ENCODE measurements at places on chromosomes 7 and 10. TPM values are rescaled to one million over a fixed set of nuclear protein-coding genes. Genes with fewer than 3 reads are reported as not detected.

CYP2C19 gene
- 1.5 TPM for total RNA-seq

LBX1 gene
- not detected for total RNA-seq

HMX2 gene
- 0.24 TPM for total RNA-seq

PYROXD2 gene
- 6.3 TPM for total RNA-seq

CD36 gene
- total RNA-seq = 34.4 TPM

HYAL4 gene
- not detected for total RNA-seq

LYZL1 gene
- not detected for total RNA-seq

DNA sequence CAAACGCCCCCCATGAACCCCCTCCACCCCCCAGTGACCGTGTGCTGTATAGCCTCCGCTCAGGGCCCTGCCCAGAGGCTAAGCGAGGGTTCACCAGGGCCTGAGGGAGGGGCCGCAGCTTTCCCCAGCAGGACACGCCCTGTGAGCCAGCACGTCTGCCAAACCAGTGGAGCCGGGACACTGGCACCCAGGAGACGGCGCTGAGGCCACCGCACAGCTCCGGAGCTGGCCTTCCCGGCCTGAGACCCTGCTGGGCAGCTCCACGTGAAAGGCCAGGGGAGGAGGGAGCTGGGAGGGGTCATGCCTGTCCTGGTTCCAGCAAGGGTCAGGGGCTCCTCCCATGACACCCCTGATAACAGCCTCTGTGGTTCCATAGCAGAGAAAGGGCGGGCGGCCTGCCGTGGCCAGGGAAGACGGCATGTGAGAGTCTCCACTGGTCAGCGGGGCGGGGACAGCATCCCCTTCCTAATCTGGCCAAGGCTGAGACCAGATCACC, 278.3 kb downstream of the ELFN1 start:
- DNase-seq = no peak

DNA sequence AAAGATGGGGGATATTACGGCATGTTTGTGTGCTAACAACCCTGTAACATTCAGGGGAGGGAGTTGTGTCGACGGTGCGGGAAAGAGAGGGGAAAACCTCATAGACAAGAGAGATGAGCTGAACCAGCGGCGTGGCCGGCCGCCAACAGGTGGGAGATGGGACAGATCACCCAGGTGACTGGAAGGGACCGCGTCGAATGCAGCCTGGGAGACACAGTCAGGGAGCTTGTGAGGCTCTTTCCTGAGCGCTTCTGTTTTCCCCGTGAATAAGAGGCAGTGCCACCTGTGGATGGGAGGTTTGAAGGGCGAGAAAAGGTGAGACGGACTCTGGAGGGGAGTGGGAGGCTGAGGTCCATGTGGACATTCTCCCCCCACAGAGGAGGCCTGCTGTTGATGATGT, 9.9 kb upstream of the PRKAG2 start:
- DNase-seq = no peak

GRCh38 chr10:45657033-45657926, 15.3 kb downstream of the ZFAND4 start:
- DNase-seq = no peak

- DNase-seq = peak; percentile 73
Measured at GRCh38 chr10:108544500-108545120, 1378.7 kb downstream of the XPNPEP1 start.

- DNase-seq = no peak
Measured at GRCh38 chr7:45915606-45916005, 5.5 kb downstream of the IGFBP3 start.

DNA sequence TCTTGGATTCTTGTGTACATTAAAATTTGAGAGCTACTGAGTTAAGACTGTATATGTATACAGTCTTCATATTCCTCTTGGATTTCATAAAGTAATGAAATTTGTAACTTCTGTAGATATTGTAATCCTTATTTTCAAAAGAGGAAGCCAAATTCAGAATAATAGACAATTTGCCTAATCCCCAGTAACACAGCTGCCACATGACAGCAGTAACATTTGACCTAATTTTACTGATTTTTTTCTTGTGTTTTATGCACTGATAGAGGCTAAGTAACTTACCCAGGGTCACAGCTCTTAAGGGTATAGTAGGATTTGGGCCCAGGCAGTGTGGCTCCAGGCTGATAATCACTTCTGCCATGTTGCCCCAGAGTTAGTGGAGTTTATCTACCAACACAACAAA, 40.4 kb upstream of the IL6 start:
- no peak for DNase-seq

GRCh38 chr10:110946496-110946895, 27.1 kb downstream of the SHOC2 start:
- DNase-seq = no peak

DNA sequence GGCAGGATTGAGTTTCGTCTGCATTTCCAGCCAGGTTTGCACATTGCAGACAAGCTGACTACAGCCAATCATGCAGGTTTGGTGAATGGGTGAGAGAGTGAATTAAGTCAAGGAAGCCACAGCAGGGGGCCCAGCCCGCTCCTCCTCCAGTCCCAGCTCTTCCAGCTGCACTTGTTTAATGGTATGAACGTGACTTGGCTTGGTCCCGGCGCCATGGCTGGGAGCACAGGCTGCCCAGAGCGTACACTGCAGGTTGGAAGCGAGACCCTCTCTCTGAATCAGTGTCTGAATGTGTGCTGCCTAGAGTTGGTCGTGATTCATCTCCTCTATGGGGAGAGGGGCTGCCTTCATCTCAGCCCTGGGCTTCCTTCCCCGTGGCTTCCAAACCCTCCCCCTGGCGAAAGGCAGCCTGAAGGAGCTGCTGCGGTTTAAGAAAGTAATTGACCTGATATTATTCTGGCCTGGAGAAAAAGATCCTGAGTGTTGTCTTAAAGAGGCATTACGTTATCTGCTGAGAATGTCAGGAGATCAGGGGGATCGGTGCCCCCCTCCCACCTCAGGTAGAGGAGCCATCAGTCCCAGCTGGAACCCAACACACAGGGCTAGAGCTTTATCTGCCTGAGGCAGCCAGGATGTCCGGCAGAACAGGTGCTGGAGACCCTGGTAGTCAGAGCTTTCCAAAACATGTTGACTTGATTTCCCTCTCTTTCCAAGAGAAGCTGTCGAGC, 132.1 kb downstream of the COL26A1 start:
- DNase-seq = no peak
